ENCODE measurements at places on chromosomes 5 and 9.

GRCh38 chr9:101094686-101095085, 66.2 kb downstream of the PLPPR1 start:
- no peaks in the 10 kb centered on the region for H3K27me3 ChIP-seq
- H3K27ac ChIP-seq, result no peak overlapping the region
- no peaks in the 10 kb centered on the region for H3K36me3 ChIP-seq
- no peak overlapping the region for H3K4me3 ChIP-seq

DNA sequence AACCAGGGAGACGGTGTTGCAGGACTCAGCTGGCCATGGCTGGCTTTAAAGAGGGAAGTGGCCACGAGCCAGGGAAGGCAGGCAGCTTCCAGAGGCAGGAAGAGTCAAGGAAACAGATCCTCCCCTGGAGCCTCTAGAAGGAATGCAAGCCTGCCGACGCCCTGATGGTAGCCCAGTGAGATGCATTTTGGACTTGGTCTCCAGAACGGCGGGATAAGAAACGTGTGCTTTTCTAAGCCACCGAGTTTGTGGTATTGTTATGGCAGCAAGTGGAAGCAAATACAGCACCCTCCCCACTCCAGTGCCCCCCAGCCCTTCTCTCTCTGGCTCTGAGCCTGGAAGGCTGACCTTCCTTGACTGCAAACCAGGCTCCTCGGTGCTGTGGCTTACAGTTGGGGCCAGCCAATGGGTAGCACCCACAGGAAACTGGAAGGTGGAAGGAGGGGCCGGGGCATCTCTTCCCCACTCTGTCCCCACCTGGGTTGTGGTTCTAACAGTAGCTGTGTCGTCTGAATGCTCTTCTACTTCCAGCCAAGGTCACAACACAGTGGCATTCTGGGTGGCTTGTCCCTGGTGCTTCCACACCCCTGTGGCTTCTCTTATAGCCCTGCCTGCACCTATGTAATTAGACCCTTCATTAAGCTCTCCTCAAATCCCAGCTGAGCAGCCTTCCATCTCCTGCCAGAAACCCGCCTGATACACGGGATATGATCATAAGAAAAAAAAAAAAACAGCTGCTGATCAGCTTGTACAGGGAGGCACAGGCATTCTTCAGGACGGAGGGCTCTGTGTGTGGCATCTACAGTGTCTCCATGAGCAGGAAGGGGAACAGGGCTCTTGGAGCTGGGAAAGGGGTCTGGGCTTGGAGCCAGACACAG, 29.9 kb upstream of the UNC5A start:
- peaks cover under 1% of the 10 kb centered on the region for H3K27me3 ChIP-seq
- peak; percentile 41 for DNase-seq
- H3K27ac ChIP-seq, result no peak overlapping the region
- H3K36me3 ChIP-seq, result no peaks in the 10 kb centered on the region
- no peak overlapping the region for H3K4me3 ChIP-seq
- peaks cover 12% of the 10 kb centered on the region for H3K4me1 ChIP-seq

DNA sequence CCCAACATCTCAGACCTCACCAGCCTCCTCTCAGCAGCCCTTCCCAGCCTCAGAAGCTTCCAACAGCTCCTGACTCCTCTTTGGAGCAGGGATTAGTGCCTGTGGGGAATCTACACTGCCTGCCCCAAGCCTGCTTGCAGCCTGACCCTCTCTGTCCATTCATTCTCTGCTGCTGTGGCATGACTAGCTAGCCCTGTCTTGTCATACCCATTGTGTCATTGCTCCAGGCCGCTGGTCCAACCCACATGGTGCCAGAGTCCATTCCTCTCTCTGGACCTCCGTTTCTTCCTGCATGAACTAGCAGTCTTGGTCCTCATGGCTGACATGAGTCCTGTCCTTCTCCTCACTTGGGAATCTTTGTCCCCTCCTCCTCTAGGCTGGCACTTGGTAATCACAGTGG, 12.8 kb upstream of the RXRA start:
- H3K4me1 ChIP-seq, result no peaks in the 10 kb centered on the region
- H3K27ac ChIP-seq, result no peak overlapping the region
- H3K36me3 ChIP-seq, result no peaks in the 10 kb centered on the region

- H3K27me3 ChIP-seq, result no peaks in the 10 kb centered on the region
- H3K4me3 ChIP-seq, result no peak overlapping the region
- DNase-seq, result no peak
- H3K4me1 ChIP-seq, result no peaks in the 10 kb centered on the region
- H3K27ac ChIP-seq, result no peak overlapping the region
These were observed 146.1 kb downstream of the GAS1 start for GRCh38 chr9:86801246-86801645.

GRCh38 chr5:5854087-5854486, 431.6 kb downstream of the ICE1 start:
- H3K27me3 ChIP-seq, result peaks cover 29% of the 10 kb centered on the region
- no peak overlapping the region for H3K27ac ChIP-seq
- no peaks in the 10 kb centered on the region for H3K36me3 ChIP-seq

GRCh38 chr9:87898151-87898550, 15.5 kb downstream of the SPATA31E1 start:
- H3K27ac ChIP-seq, result no peak overlapping the region
- H3K27me3 ChIP-seq, result no peaks in the 10 kb centered on the region
- no peaks in the 10 kb centered on the region for H3K36me3 ChIP-seq
- DNase-seq, result no peak
- no peak overlapping the region for H3K4me3 ChIP-seq

- no peak overlapping the region for H3K4me3 ChIP-seq
- no peaks in the 10 kb centered on the region for H3K36me3 ChIP-seq
- peak overlapping the region; percentile 54 for H3K27ac ChIP-seq
- peaks cover 16% of the 10 kb centered on the region for H3K4me1 ChIP-seq
These were observed 34.3 kb downstream of the EPB41L4B start for GRCh38 chr9:109286571-109286977.

DNA sequence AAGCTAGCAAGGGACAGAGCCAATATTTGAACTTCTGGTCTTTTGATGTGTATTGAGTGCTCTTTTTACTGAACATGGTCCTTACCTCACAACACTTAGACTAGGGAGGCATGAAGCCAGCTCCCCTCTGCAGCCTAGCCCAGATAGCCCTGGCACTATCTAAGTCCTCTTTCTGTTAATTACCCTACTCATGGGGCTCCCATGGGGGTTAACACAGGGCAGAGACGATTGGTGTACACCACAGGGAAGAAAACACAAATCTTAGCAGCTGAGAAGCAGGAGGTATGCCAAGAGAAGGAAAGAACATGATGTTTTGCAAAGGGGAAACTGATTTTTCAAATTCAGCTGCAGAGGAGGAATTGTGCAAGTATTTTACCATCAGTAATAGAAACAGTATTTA, 383.8 kb downstream of the TMEM232 start:
- no peak overlapping the region for H3K27ac ChIP-seq
- peaks cover 3% of the 10 kb centered on the region for H3K27me3 ChIP-seq
- H3K4me3 ChIP-seq, result no peak overlapping the region
- DNase-seq, result no peak
- no peaks in the 10 kb centered on the region for H3K36me3 ChIP-seq

DNA sequence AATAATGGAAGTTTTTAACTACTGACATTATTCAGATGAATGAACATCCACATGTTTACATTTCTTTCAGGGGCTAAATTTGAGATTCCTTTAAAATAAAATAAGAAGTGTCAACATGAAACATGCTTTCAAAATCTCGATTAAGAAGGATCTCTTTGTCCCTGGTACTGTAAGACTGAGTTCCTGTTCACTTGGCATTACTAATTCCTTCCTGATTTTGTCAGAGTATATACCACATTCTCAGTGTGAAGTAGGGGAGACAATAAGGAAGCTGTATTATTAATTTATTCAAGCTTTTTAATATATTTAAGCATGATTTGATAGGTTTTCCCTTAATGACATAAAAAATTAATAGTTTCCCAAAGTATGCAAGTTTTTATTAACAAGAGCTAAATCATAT, 81.5 kb upstream of the GRHPR start:
- no peak overlapping the region for H3K4me3 ChIP-seq
- no peak for DNase-seq
- H3K27me3 ChIP-seq, result no peaks in the 10 kb centered on the region
- no peaks in the 10 kb centered on the region for H3K36me3 ChIP-seq
- H3K4me1 ChIP-seq, result no peaks in the 10 kb centered on the region

GRCh38 chr5:13529300-13529699, 415.2 kb downstream of the DNAH5 start:
- H3K36me3 ChIP-seq, result no peaks in the 10 kb centered on the region
- H3K4me3 ChIP-seq, result no peak overlapping the region
- H3K27ac ChIP-seq, result no peak overlapping the region
- H3K4me1 ChIP-seq, result no peaks in the 10 kb centered on the region
- no peaks in the 10 kb centered on the region for H3K27me3 ChIP-seq

- no peak overlapping the region for H3K27ac ChIP-seq
- no peaks in the 10 kb centered on the region for H3K27me3 ChIP-seq
- H3K4me3 ChIP-seq, result no peak overlapping the region
- no peak for DNase-seq
- peaks cover 23% of the 10 kb centered on the region for H3K36me3 ChIP-seq
- H3K4me1 ChIP-seq, result no peaks in the 10 kb centered on the region
These were observed 111.0 kb downstream of the COL5A1 start for GRCh38 chr9:134752471-134753168.

GRCh38 chr5:105617436-105618215, 2053.1 kb downstream of the EFNA5 start:
- H3K27ac ChIP-seq, result no peak overlapping the region
- H3K4me3 ChIP-seq, result no peak overlapping the region
- DNase-seq, result no peak
- 0 out of 2 replicates have a peak, but pooled peaks cover 4% of the 10 kb centered on the region for H3K36me3 ChIP-seq

GRCh38 chr5:116476897-116477537, 97.6 kb downstream of the SEMA6A start:
- H3K27ac ChIP-seq, result no peak overlapping the region
- H3K27me3 ChIP-seq, result no peaks in the 10 kb centered on the region
- peaks cover 3% of the 10 kb centered on the region for H3K4me1 ChIP-seq
- no peak overlapping the region for H3K4me3 ChIP-seq

DNA sequence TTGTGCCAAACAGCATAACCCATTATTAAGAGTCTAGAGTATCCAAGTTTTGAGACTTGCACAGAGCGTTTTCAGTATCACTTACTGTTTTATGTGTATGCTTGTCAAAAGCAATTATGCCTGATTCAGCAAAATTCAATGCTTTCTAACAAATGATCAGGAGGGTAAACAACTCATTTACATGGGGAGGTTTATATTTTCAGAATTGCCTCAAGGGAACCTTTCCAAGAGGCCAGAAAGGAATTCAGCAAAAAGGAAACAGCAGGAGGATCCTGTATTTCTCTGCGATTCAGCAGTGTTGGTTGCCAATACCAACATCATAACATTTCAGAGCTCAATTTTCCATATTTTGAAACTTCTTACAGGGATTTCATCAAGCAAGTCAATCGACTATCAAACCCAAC, 69.3 kb upstream of the DAB2 start:
- peaks cover 11% of the 10 kb centered on the region for H3K4me1 ChIP-seq
- no peak overlapping the region for H3K4me3 ChIP-seq
- no peaks in the 10 kb centered on the region for H3K36me3 ChIP-seq
- DNase-seq, result no peak

- DNase-seq, result no peak
- H3K36me3 ChIP-seq, result peaks cover 64% of the 10 kb centered on the region
- H3K4me1 ChIP-seq, result no peaks in the 10 kb centered on the region
- H3K4me3 ChIP-seq, result no peak overlapping the region
These were observed 28.4 kb upstream of the HK3 start for GRCh38 chr5:176927562-176927961.

DNA sequence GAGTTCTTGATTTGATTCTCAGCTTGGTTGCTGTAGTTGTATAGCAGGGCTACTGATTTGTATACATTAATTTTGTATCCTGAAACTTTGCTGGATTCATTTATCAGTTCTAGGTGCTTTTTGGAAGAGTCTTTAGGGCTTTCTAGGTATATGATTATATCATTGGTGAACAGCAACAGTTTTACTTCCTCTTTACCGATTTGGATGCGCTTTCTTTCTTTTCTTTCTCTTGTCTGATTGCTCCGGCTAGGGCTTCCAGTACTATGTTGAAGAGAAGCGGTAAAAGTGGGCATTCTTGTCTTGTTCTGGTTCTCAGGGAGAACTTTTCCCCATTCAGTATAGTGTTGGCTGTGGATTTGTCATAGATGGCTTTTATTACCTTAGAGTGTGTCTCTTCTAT, 158.9 kb downstream of the SAXO1 start:
- no peaks in the 10 kb centered on the region for H3K36me3 ChIP-seq
- no peaks in the 10 kb centered on the region for H3K27me3 ChIP-seq
- no peak overlapping the region for H3K4me3 ChIP-seq
- H3K27ac ChIP-seq, result no peak overlapping the region

DNA sequence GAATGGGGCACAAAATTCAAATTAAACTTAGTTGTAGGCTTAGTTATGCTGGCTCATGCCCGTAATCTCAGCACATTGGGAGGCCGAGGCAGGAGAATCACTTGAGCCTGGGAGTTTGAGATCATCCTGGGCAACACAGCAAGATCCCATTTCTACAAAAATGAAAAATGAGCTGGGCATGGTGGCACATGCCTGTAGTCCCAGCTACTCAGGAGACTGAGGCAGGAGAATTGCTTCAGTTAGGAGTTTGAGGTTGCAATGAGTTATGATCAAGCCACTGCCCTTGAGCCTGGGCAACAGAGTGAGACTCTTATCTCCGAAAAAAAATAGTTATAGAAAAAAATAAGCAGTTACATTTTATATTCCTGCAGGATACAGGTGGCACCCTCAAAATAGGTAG, 20.7 kb upstream of the GFPT2 start:
- no peak for DNase-seq
- no peak overlapping the region for H3K27ac ChIP-seq
- no peaks in the 10 kb centered on the region for H3K4me1 ChIP-seq
- no peaks in the 10 kb centered on the region for H3K27me3 ChIP-seq
- H3K36me3 ChIP-seq, result no peaks in the 10 kb centered on the region

DNA sequence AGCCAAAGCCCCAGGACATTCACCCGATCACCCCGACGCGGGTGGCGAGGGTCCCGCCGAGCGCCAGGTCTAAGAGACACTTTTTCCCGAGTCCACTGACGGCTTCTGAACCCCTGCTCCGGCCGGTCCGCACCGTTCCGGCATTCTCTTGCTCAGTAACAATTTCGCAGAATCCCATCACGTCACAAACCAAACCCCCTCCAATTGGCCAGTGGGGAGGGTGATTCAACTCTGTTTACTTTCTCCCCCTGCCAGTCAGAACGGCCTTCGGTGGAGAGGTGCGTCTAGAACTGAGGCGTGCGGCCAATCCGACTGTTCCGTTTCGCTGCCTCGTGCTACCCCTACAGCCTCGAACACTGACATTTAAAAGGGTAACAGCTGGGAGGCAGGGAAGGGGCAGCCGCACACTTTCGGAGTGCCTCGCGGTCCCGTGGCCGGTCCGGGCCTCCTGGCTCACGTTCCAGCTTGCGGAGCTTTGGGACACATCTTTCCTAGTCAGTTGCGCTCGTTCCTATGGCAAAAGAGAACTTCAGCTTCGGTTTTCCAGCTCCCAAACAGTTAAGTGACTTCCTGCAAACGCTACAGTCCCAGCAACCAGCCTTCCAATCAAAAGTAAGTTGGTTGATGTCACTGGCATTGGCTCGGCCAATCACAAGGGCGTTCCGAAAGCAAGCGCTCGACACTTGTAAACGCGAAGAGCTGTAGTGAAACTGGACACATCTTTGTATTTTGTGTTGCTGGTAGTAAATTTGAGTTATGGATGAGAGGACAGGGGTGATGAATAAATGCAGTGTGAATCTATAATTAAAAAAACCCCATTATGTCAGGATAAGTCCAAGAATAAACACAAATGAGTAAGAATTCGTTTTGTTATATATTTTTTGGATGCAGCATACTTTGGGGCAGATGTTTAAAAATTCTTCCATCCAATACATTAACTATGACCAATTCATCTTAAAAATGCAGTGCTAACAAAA, at the start of gene KLF9:
Gene KLF9 (minus strand): TSS at position 859 of the 977 bp plus-strand sequence. CDS start 1,294 bp downstream, outside the sequence.
- no peaks in the 10 kb centered on the region for H3K27me3 ChIP-seq
- H3K27ac ChIP-seq, result peak within 1 kb of the TSS; percentile 88
- H3K36me3 ChIP-seq, result peaks cover 12% of the 10 kb centered on the region
- DNase-seq, result peak; percentile 95
- H3K4me1 ChIP-seq, result peaks cover 26% of the 10 kb centered on the region
